ENCODE measurements at places on chromosomes 12 and 14.

- DNase-seq: no peak
Observed at GRCh38 chr12:13661005-13661887, 320.2 kb downstream of the GRIN2B start.

DNA sequence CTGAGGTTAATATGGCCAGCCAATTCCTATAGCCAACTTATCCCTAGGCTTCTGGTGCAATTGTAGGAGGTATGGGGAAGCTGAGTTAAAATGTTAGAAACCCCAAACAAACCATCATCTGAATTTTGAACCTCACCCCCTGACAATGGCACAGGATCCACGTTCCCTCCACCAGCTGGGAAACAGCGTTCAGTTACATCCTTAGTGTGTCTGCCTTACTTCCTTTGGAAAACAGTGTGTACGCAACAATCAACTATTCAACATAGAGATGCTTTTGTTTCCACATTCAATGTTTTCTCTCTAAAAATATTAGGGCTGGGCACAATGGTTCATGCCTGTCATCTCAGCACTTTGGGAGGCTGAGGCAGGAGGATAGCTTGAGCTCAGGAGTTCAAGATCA lies 203.4 kb downstream of the TTC7B start:
- no peak for DNase-seq

GRCh38 chr14:98903371-98903770 lies 368.6 kb downstream of the BCL11B start:
- DNase-seq: no peak

DNA sequence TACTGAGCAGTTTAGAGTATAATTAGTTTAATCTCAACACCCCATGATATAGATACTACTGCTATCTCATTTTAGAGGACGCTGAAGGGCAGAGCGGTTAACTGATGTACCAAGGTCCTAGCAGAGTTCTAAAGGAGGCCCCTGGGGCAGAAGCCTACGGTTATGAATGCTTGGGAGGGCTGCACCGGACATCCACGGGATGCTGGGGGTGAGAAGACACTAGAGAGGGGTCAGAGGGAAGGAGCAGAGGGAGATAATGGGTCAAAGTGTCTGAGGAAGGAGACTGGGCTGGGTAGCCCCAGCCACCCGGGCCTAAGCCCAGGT lies 1.6 kb upstream of the ACTR6 start:
- DNase-seq: no peak

DNA sequence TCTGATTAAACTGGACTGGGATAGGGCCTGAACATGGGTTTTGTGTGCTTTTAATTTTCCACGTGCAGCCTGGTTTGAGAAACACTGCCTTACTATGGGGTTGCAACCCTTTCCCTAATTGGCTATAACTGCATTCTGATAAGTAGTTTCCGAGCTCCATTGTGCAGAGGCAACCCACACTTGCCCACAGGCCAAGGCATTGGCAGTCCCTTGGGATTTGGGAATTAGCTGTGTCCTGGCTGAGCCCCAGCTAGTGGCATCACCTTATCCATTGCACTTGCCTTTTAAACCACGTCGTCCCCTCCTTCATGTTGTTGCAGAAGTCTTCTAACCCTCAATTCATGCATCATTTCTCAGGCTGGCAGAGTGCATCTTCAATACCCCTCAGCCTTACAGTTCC lies 10.2 kb downstream of the VCPKMT start:
- DNase-seq: no peak

DNA sequence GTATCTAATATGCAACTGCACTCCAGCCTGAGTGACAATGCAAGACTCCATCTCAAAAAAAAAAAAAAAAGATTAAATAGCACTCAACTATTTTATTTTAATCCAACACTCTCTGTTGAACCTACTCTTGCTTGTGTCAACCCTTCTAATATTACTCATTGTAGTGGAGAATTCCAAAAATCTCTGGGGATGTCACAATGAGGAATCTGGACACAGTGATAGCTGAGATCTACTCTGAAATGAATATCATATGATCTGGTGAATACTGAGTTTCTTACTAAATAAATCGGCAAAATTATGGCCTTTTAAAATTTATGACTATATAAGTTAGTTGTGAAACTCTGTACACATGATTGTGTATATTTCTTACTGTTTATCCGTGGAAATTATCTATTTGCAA lies 418.2 kb downstream of the BCAT1 start:
- DNase-seq: no peak

DNA sequence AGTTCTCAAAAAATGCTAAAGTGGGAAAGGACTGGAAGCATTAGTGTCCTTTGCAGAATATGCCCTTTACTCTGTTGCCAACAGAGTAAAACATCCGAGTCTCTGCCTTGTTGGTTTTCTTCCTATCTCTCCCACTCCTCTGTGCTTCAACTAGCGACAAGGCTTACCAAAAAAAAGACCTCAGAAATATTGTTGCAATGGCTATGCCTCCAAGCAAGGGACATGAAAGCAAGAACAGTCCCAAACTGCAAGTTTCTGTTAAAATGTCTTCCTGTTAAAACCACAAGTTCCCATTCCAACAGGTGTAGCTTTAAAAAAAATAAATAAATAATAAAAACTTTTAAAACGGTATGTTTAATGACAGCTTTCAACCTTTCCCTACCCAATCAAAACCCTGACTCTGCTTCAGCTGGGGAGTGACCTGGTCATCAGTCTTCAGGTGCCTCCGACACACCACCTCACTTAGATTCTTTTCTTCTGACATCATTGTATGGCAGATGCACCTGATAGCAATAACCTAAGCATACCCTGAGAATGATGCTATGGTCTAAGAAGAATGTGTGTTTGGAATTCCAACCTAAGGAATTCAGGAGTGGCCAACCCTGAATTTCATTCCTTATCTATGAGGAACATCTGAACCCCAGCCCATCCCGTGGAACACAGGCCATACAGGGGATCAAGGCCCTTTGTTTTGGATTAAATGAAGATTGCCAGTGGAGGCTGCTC lies 81.0 kb downstream of the RPS29 start:
- DNase-seq: no peak
